ENCODE measurements at places on chromosomes 3 and 15.

GRCh38 chr3:47266709-47267489, 15.7 kb downstream of the KIF9 start:
- no peak for DNase-seq

GRCh38 chr15:78414621-78415250, 23.3 kb upstream of the IREB2 start:
- no peak for DNase-seq

DNA sequence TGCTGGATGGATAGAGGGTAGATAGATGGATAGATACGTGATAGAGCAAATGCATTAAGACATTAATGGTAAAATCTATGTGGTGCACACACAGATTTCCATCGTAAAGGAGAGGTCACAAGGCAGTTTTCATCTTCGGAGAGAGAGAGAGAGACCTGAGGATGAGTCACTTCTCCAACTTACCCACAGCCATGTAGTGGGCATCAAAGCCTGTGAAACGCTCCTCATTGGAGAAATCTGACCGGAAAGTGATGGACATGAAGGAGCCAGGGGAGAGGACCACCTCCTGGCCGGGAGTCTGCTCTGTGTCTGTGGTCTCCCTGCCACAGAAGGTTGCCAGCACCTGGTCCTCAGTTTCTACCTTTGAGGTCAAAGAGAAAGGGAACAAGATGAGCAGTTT, 29.2 kb downstream of the MASP1 start:
- no peak for DNase-seq

- no peak for DNase-seq
Measured at GRCh38 chr15:23438816-23439466, 8.1 kb downstream of the GOLGA6L2 start.

GRCh38 chr3:30124435-30125370, 481.7 kb upstream of the TGFBR2 start:
- DNase-seq: no peak

- DNase-seq: no peak
Measured at GRCh38 chr3:64329037-64329436, 103.8 kb upstream of the PRICKLE2 start.

DNA sequence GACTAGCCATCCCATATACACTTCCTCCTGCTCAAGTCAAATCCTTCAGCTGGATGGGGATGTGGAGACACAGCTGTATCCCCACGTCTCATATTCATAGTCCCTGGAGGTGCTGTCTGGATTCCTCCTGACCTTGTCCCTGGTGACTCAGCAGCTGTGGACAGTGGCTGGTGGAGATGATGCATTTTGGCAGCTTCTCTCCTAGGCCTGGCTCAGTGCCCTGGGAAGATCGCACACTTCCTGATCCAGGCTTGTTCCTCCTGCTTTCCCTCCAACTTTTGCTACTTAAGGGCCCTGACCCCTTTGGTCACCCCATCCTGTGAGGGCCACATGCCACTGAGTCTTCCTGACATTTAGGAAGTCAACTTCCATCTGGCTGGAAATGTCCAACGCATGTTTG, 44.4 kb downstream of the ADAMTSL3 start:
- DNase-seq: no peak

GRCh38 chr15:73695773-73696640, 11.8 kb downstream of the CD276 start:
- no peak for DNase-seq

DNA sequence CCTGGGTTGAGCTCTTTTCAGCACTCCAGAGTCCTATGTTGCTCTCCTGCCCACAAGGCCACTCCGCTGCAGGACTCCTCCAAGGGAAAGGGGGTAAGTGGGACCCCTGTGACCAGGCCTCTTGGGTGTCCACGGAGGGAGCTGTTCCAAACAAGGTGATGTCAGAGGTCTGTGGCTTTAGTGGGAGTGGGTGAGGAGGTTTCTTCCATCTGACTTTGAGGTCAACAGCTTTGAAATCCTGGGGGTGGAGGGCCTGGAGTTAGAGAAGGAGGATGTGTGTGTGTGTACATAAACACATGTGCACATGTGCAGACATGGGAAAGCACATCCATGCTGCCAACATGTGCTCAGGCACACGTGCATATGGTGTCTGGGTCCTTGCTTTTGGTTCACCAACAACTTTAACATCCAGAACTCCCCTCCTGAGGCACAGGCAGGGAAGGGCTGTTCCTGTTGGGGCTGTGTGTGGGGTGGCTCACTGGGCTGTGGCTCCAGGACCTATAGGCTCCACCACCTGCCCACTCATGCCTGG, 51.4 kb upstream of the TMEM115 start:
- no peak for DNase-seq
